ENCODE measurements at places on chromosomes 3 and 15.

GRCh38 chr3:52420388-52420787 lies 24.5 kb downstream of the SEMA3G start:
- DNase-seq, result no peak

DNA sequence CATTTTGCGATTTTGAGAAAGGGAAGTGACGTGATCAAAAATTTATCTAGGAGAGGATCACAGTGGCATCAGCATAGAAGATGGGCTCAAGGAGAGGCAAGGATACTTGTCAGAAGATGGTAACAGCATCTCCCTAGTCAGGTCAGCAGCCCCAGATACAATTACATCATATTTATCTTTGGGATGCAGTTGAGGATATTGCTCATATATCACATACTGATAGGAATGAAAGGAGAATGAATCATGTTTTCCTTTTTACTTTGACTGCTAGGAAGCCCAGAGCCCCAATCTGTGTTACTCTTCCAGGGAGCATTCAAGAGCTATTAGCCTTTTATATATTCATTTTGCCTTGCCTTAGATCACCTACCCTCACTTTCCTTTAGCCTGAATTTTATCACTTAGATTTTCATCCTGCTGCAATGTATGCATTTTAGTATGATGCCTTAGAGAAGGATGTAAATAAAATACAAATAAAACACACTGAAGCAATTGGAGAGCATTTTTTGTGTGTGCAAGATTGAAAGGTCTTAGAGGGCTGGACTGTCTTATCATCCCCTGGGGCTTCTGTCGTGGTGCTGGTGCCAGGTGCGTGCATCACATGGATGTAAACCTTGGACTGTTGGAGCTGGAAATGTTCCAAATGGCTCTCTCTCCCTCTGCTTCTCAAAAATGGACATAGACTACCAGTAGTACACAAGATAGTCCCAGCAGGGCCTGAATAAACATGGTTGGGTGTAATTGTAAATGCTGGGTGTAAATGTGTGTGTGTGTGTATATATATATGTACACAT lies 40.3 kb downstream of the CORO2B start:
- DNase-seq, result no peak

DNA sequence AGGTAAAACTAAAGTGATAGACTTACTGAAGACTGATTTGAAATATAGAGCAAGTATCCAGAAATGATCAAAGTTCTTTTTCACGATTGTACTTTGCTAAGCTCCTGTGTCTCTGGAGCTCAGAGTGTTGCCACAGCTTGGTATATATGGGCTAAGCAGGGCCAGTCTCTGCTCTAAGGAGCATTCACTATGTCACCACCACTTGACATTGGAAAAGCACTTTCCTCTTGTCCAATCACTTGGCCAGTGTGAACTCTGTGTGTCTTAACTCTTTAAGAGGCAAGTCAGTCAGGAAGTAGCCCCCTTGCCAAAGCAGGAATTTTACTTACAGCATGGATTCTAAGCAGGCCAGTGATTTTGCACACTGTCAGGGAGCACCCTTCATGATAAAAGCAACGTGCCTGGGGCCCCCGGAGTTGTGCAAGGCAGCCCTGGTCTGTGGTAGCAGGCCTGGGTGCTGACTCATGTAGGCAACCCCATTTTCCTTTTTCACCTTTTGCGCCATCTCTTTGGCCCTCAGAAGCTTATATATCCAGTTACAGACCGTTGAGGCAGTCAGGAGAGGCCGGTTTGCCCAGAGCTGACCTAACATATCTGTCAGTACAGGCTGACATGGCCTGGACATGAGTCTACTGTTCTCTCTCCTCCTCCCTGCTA lies 73.0 kb downstream of the HCN4 start:
- DNase-seq, result no peak

GRCh38 chr3:139675327-139675726 lies 2.4 kb downstream of the NMNAT3 start:
- no peak for DNase-seq

DNA sequence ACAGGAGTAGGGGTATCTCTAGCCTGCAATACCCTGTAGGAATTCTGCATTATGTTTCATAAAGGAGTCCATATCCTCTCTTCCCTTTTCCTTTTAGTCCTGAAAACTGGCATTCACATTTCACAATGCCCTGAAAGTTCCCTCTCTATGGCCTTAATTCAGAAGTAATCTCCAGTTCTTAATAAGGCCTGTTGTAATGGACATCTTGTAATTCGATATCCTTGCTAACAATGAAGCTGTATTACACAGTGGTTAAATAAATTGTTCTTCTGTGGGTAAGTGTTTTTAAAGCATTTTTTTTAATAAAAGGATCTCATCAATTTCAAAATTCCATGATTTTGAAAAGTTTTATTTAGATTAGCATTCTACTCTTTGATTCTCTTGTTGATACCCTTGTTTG lies 34.3 kb upstream of the NEO1 start:
- no peak for DNase-seq

DNA sequence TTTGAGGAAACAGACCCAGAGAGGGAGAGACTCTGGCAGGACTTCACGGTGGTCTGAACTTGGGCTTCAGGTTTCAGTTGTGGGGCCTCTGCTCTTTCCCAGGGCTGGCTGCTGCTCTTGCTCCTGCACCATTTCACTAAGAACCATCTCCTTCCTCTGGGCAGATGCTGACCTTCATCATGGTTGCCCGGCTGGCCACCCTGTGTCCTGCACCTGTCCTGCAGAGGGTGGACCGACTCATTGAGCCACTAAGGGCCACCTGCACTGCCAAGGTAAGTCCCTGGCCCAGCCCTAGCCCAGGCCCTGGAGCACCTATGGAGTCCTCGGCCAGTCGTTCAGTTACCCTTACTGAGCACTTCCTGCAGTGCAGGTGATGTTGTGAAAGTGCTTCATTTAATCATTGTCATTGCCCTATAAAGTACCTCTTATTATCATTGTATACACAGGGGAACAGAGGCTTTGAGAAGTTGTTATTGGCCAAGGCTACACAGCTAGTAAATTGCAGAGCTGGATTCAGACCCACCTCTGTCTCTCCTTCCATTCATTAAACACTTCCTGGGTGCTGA lies 10.0 kb downstream of the RPL32 start:
- DNase-seq, result no peak

- DNase-seq, result no peak
These were observed 216.0 kb upstream of the ZBTB20 start for GRCh38 chr3:115363071-115363470.

DNA sequence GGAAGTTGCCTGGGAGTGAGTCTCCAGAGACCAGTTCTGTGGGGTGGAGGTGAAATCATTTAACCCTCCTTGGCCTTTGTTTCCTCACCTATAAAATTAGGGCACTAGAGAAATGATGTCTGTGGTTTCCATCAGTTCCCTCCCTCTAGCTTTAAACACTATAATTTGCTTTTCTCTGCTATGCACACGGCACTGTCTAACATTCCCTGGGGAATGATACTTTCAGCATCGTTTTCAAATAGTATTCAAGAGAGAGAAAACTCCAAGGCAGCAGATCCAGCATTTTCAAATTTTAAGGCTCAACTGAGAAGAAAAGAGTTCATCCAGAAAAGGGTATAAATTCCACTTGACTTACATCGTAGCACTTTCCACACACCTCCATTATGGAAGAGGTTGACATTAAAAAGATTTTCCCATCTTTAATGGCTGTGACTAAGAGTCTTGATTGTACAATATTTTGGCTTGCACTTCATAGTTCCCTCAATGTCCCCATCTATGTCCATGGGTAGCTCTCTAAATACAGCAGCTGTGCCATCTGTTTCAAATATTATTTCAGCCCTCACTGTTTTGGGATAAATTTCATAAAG lies 137.7 kb upstream of the ZPLD1 start:
- DNase-seq, result no peak
